ENCODE measurements at places on chromosomes 7 and 10. TPM values are rescaled to one million over a fixed set of nuclear protein-coding genes. Genes with fewer than 3 reads are reported as not detected.

Gene CYP2C19
- 0.38 TPM for total RNA-seq

DNA sequence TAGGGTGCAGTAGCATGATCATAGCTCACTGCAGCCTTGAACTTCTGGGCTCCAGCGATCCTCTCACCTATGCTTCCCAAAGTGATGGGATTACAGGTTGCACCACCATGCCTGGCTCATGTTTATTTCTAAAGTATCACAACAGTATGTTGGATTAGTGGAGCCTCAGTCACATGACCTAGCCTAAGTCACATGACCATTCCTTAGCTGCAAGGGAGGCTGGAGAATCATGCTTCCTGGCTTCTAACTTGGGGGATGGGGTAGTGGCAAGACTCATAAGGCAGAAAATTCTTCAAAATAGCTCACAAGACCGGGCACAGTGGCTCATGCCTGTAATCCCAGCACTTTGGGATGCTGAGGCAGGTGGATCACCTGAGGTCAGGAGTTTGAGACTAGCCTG lies 26.9 kb upstream of the TPST1 start:
- ATAC-seq, result no peak

DNA sequence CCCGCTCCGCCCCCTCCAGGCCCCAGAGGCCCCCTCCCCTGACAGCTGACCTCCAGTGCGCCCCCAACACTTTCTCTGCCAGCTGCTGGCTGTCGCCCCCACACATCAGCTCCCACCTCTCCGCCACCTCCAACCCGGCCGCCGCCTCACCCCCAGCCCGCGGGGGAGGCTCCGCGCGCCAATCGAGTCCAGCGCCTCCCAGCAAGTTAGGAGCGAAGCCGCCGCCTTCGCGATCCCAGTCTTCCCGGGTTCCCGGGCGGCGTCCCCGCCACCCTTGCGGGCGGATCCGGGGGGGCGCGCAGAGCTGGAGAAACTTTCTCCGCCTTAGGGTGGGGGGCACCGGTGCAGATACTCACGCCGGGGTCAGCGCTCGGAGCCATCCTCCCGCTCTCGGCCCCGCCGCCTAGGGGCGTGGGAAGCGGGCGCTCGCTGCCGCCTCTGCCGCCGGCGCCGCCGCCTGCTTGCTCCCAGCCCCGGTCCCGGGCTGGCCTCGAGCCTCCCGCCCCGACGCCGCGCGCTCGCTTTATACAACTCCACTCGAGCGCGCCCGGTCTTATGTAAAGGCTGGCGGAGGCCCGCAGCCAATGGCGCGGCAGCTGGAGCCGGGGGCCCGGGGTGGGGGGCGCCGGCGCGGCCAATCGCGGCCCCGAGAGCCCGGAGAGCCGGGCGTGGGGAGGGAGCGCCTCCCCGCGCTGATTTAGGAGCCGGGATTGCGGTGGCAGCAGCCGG lies at the start of gene CRTAC1:
TSS of gene CRTAC1 (minus strand) at position 529 of the 729 bp plus-strand sequence. CDS start at position 380, 149 bp downstream.
- peak; percentile 84 for ATAC-seq

Gene NPY
- total RNA-seq, result not detected

Gene CALY
- total RNA-seq, result 4.5 TPM

Gene FBXL13
- total RNA-seq, result 2.2 TPM

Gene GIMAP6
- not detected for total RNA-seq

GRCh38 chr10:28304032-28304571 lies 1.2 kb upstream of the MPP7 start:
- ATAC-seq, result no peak

GRCh38 chr7:163971-164881 lies 28.1 kb upstream of the FAM20C start:
- no peak for ATAC-seq

Gene LAMB1
- total RNA-seq, result 17.3 TPM

- ATAC-seq, result peak; percentile 11
Observed at GRCh38 chr10:50470345-50470744, 153.4 kb downstream of the SGMS1 start.

Gene OLAH
- not detected for total RNA-seq

- no peak for ATAC-seq
Observed at GRCh38 chr7:70156057-70156456, 557.8 kb downstream of the AUTS2 start.

GRCh38 chr7:38220452-38220851 lies 42.4 kb downstream of the STARD3NL start:
- no peak for ATAC-seq

DNA sequence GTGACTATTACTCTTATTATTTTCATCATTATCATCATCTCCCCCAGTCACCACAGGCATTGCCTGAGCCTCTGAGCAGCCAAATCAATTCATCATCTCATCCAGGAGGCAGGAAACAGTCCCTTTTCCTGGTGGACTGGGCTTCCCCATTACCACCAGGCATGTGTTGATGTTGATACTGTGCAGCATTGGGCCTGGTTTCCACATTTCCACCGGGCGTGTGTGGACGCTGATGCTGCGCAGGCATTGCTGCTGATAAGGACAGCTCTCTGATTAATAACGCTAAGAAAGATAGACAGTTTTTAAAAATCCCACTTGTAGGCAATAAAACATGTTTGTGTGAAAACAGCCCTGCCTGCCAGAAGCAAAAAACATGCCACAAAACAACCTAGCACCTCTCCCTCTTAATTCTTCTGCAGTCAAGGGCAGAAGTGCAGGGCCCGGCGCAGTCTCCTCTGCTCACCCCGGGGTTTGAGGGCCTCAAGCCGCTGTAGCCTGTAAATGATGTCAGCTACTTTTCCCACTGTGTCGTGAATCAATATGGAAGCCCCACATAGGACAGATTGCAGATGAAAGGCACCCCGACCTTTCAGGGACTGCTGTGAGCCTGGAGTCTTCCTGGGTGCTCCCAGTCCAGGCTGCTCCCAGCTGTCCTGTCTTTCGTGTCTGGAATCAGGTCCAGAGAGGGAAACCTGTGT lies 216.0 kb downstream of the WDR37 start:
- ATAC-seq, result no peak
